ENCODE measurements at places on chromosomes 11 and 22. TPM values are rescaled to one million over a fixed set of nuclear protein-coding genes. Genes with fewer than 3 reads are reported as not detected.

RAB38 gene
- total RNA-seq: 2.2 TPM

- H3K27me3 ChIP-seq: no peaks in the 10 kb centered on the region
- peaks cover 7% of the 10 kb centered on the region for H3K4me1 ChIP-seq
- DNase-seq: no peak
- H3K36me3 ChIP-seq: peaks cover 11% of the 10 kb centered on the region
- H3K27ac ChIP-seq: peak overlapping the region; percentile 56
- no peak overlapping the region for H3K4me3 ChIP-seq
Observed at GRCh38 chr11:7999795-8000194, 12.7 kb downstream of the EIF3F start.

PARVA gene
- 1.8 TPM for total RNA-seq

- H3K27ac ChIP-seq: no peak overlapping the region
- no peaks in the 10 kb centered on the region for H3K27me3 ChIP-seq
- DNase-seq: no peak
- H3K4me1 ChIP-seq: peaks cover 35% of the 10 kb centered on the region
Observed at GRCh38 chr22:42608136-42608822, 6.4 kb downstream of the POLDIP3 start.

DNA sequence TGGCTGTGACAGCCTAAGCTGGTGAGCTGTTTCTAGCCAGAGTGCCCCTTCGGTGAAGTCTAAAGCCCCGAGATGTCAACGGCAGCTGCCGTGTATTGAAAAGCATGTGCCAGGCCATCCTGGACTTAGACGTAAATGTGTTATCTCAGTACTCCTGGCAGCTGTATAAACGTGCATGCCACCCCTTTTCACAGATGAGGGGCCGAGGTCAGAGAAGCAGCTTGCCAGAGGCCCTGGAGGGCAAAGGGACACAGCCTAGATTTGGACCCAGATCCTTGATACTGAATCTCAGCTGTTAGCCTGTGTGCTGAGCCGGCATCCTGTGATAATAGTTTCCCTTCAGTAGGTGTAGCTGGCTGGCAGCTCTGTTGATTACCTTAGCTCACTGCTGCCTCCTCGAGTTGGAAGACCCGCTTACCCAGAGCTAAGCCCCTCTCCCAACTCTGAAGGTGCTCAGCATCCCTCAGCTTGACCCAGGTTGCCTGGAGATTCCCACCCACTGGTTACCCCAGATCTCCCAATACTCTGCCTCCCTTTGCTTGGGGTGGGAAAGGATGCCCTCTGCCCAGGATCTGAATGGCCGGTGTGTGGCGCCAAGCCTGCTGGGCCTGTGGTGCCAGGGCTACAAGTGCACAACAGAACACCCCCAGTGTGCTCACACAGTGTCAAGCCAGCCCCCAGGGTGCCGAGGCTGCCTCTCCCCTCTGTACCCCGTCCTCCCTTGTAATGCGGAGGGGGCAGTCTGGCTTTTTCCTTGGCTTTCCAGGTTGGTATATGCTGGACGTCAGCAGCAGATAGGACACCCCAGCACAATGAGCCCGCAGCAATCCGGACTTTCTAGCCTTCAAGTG is 59.8 kb upstream of the WNT7B start:
- peaks cover 9% of the 10 kb centered on the region for H3K4me1 ChIP-seq
- no peaks in the 10 kb centered on the region for H3K36me3 ChIP-seq
- peak overlapping the region; percentile 83 for H3K4me3 ChIP-seq
- peak overlapping the region; percentile 75 for H3K27ac ChIP-seq
- H3K27me3 ChIP-seq: no peaks in the 10 kb centered on the region

Measured in T-helper 17 cell (primary cell).